ENCODE measurements at places on chromosomes 11 and 22.

DNA sequence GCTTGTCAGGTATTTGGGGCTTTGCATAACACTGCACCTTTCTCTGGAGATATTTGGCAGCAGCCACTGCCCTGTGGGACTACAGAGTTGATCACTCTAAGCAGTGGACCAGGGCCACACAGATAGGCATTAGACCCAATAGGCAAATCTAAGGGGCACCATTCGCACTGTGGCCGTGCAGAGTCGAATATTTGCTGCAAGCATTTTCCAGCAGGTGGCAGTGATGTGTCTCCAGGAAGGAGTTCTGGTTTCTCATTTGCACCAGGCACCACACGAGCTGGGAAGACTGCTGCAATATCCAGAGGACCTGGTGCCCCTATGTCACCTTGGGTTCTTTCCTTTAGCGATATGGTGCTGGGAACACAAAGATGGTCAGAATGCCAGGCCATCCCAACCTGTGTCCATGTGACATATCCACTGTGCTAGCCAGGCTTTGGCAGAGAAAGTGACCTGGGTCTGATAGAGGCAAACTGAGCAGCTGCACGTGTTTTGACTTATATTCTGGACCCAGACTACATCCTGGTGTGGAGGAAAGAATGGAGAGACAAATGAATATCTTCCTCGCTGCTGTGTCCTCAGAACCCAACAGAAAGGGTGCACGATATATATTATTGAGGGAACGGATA, 318.7 kb downstream of the BUD13 start:
- DNase-seq = peak; percentile 26

GRCh38 chr22:42970029-42970428, 44.9 kb downstream of the PACSIN2 start:
- DNase-seq = no peak

DNA sequence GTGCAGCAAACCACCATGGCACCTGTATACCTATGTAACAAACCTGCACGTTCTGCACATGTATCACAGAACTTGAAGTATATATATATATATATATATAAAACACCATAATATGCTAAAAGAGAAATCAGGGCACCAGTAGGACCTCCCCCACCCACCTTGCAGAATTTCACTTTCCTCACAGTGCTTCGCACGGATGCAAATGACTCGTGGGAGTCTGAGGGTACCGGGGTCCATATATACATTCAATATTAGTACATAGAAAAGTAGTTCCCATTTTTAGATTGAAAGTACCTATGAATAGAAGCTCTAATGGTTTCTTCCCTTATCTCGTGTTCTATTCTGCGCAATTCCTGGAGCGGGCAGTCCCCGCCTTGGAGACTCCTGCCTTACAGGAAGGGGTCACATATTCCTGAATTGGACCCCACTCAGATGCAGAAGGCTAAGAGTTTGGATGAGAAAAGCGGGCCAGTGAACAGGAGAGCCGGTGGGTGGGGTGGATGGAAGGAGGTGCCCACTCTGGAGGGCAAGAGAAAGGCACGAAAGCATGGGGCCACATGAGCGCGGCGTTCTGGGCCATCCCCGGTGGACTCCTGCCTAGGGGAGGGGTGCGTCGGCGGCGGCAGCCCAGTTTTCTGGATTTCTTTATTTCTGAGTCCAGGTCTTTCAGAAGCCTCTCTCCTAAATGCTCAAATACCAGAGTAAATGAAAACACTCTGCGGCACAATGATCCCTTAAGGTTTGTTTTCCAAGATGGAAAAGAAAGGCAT, 136.3 kb downstream of the ETS1 start:
- no peak for DNase-seq

DNA sequence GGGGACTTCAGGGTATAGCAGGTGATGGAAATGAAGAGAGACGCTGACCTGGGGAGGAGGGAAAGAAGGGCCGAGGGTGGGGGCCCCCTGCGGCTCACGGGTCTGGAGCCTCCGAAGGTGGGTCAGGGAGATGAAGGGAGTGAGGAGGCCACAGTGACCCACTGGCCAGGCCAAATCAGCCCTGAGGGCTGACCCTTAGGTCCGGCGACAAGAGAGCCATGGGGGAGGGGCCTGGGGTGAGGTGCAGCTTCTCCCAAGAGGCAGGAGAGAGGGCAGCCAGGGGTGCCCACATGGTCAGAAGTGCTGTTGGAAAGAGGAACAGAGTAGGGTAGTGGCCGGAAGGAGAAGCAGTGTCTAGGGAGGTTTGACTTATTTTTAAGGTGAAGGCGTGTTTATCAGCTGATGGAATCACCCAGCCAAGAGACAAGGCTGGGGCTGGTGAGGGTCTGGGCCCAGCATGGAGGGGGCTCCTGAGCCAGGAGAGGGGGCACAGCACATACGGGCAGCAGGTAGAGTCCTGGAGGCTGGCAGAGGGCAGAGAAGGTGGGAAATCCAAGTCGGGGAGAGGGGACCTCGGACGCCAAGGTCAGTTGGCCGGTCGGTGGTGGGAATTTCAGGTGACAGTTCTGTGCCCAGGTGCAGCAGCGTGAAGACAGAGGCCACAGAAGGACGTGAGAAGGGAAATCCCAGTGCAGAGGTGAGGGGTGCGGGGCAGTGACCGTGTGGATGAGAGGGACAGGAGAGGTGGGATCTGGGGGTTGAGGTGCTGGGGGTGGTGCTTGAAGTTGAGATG, 49.0 kb downstream of the LINC01488 start:
- no peak for DNase-seq

Measured in fibroblast of mammary gland (primary cell).